ENCODE measurements at places on chromosomes 11 and 22.

DNA sequence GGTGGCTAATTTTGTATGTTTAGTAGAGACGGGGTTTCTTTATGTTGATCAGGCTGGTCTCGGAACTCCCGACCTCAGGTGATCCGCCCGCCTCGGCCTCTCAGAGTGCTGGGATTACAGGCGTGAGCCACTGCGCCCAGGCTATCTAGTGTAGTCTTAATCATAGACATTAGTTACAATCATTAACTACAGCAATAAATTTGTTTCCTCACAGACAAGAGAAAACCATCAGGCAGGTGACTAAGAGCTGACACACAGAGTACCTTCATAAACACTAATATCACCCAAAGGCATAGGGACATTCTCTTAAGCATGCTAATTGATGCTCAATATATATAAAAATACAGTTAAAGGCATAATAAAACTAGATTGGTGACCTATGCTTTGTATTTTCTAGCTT is 19.4 kb downstream of the SDHD start:
- DNase-seq = no peak

GRCh38 chr11:14417186-14417585 is 58.2 kb upstream of the RRAS2 start:
- peak; percentile 31 for DNase-seq

- DNase-seq = no peak
Measured at GRCh38 chr11:45659031-45659817, 6.2 kb downstream of the CHST1 start.

DNA sequence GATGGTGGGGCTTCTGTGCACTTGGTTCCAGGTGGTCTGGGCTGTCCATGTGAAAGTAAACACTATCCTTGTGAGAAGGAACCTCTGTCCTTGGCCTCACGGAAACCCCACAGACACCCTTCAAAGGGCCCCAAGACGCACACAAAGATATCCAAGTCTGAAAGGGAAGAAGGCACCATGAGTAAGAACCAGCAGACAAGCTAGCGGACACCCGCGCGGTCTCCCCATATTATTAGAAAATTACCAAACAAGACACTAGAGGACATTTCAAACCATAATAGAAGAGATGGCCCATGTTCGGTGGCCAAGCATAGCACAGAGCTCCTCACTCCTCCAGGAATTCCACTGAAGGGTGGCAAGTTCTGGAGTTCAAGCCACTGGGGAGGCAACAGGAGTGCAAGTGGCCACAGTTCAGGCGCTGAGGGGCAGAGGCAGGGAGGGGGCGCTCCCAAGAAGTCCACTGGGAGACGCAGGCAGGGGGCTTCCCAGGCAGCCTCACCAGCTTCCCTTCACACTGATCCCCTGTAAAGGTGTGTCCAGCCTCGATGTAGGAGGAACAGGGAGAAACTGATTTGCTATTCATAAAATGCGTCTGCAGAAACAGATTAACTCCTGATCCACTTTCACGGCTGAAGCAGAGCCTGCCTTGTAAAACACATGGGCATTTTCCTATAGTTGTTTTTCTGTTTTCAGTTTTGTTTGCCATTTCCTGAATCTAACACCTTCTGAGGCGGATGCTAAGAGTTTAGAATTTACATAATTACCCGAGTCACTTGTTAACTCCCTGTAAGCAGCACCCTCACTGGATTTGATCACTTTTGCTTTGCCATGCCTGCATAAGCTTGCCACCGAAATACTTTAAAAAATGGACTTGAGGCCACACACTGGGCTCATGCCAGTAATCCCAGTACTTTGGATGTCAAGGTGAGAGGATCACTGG is 9.1 kb upstream of the PPARA start:
- no peak for DNase-seq

DNA sequence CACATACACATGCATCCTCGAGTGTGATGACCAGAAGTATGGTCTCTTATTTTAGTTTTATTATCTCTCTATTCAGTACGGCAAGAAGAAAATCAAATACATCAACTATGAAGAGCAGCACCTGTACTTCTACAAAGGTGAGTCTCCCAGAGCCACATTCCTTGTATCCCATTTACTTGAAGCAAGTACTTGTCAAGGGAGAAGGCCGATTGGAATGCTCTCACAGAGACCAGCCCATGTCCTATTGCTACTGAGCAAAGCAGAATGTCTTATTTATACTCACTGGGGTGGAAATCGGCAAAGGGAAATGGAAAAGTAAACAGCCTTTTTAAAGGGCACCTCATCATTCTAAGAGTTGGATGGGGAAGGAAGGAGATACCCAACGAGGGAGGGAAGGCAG is 72.6 kb upstream of the OR5AK2 start:
- DNase-seq = no peak

- DNase-seq = no peak
Measured at GRCh38 chr11:103078710-103079109, 13.2 kb downstream of the DCUN1D5 start.

- DNase-seq = no peak
Measured at GRCh38 chr11:30586251-30587144, at the start of gene MPPED2. Gene MPPED2, minus strand, starts transcription at chr11:30586353. Its CDS starts 5,980 bp downstream, at chr11:30580373.

DNA sequence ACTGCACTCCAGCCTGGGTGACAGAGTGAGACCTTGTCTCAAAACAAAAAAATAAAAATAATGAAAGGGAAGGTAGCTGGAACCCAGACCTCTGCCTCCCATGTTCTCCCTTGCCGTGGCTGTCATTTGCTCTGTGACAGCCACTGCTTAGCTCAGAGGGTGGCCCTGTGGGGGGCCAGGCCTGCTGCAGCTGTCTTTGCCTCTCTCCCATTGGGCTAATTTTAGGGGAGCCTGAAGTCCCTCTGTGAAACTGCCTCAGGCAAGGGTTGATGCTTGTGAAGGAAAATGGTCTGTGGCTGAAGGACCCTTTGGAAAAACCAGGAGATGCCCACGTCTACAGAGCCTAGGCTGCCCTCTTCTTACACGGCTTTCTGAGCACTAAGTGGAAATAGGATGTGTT is 42.9 kb downstream of the C11orf91 start:
- DNase-seq = no peak

GRCh38 chr22:27456696-27457503 is 344.7 kb downstream of the MN1 start:
- peak; percentile 96 for DNase-seq

- no peak for DNase-seq
Measured at GRCh38 chr11:117453886-117454563, 126.4 kb downstream of the CEP164 start.

GRCh38 chr11:111393096-111393495 is 14.0 kb upstream of the POU2AF1 start:
- no peak for DNase-seq

DNA sequence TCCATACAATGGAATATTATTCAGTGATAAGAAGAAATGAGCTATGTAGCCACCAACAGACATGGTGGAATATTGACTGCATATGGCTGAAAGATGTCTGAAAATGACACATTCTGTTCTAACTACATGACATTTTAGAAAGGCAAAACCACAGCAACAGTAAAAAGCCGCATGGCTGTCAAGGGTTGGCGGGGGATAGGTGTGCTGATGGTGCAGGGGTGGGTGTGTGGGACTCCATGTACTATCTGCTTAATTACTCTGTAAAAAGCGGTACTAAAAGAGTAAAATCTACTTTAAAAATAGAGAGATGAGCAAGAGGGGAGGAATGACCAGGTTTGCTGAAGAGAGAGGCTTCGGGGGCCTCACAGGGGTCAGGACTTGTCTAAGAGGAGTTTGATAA is 16.7 kb upstream of the YPEL1 start:
- DNase-seq = no peak

GRCh38 chr22:20777420-20778177 is 3.7 kb downstream of the SERPIND1 start:
- peak; percentile 6 for DNase-seq

DNA sequence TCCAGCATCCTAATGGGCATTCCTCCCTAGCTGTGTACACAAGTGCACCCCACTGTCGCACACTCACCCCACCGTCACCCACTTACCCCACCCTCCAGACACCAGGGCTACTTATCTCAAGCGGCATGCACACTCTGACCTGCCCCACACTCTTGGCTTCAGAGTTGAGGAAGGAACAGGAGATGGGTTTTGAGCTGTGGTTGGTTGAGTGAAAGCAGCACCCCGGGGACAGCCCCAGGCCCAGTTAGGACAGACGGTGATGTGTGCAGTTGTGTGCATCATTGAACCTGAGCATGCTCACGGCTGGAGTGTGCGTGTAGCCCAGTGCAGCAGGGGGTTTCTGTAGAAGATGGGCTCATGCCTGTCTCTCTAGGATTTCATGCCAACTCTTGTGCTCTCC is 32.5 kb downstream of the AHNAK start:
- DNase-seq = no peak

DNA sequence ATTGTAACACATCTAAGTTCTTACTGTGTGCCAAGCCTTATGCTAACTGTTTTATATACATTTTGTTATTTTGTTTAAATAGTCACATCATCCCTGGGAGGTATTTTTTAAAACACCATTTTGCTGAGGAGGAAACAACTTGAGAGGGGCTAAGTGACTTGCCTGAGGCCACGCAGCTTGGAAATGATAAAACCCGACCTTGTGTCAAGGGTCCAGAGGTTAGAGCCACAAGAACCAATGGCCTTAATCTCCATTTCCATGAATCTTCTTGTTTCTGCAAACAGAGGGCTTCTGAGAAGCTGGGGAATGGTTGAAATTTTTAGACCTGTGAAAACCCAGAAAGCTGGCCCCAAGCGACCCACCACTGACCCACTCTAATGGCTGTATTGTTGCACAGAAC is 16.7 kb downstream of the ABTB2 start:
- no peak for DNase-seq

DNA sequence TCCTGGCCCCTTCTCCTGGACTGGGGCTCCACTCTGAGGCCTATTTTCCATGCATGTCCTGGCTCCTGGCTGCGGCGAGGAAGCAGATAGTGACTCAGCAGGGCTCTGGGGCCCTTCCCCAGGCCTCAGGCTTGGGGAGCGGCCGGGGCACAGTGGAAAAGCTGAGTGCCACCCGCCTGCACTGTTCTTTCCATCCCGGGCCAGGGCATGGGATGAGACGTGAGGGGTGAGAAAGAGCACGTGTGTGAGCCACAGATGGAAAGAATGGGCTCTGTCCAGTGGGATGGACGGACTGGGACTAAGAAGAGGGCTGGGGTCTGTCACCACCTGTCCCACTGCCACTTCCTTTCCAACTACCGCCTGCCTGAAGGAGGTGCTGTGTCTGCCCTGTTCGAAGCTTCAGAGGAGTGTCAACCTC is 12.8 kb downstream of the SLC37A2 start:
- DNase-seq = no peak

DNA sequence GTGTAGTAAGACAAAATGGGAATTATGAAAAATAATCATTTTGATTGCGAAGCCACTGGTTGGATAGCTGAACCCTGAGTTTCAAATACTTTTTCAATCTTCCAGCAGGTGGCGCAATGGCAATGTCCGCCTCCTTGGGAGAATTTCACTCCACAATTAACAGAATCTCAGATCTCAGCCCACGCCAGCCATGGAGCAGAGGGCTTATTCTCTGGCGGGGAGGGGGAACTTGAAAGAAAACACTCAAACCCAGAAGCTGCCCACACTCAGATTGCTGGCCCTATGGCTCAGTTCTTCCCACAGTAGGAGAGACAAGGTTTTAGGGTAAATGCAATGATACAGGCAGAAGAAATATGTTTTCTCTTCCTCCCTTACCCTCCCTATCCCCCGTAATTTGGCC is 38.7 kb upstream of the RCN1 start:
- peak; percentile 56 for DNase-seq

- peak; percentile 30 for DNase-seq
Measured at GRCh38 chr11:103420593-103420992, 311.4 kb downstream of the DYNC2H1 start.

GRCh38 chr11:4019891-4020290 is 74.7 kb upstream of the RRM1 start:
- DNase-seq = peak; percentile 36

DNA sequence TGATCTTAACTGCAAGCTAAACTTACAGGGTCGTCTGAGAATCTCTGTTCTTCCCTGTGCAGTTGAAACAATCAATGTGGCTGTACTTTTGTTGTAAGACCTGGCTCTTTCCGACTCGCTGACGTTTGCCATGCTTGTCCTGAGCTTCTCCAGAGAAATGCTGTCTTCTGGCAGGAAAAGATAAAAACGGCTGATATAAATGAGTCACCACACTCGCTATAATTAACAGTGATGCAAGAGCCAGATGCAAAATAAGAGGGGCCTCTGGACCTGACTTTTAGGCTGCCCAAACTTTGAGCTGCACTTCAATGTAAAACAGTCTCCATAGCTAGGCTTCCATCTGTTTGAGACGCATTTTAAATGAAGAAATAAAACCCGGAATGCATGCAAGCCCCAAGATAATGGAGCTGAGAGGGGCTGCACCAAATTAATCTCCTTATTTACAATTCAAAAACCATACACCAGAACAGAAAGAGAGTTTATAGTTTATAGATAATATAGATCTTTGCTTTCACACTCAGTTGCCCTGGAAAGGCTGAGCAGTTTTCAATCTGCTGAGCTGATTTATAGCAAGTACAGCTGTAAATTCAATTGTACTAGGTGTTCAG is 48.5 kb downstream of the WT1 start:
- DNase-seq = peak; percentile 67

- no peak for DNase-seq
Measured at GRCh38 chr11:108592591-108593213, 866 bp downstream of the EXPH5 start.

- no peak for DNase-seq
Measured at GRCh38 chr22:38035530-38035885, 21.7 kb upstream of the PICK1 start.

- DNase-seq = no peak
Measured at GRCh38 chr11:118275176-118275575, 11.1 kb upstream of the MPZL2 start.

GRCh38 chr22:29936186-29936585 is 53.2 kb downstream of the MTMR3 start:
- DNase-seq = no peak

DNA sequence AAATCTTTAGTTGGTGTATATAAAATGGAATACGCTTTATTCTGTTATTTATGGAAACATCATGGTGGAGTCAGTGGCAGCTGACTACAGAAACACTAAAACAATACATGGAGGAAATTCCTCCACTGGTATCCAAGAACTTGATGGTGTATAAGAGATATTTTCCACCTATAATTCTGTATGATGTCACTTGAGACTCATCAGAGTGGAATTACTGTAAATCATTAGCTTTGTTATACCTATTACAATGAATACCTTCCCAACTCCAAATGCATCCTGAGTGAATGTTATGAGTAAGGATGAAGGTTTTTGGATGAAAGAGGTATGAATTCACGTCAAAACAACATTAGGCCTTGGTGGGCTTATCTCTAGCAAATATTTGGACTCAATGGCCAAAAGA is 258.5 kb upstream of the SORL1-AS1 start:
- no peak for DNase-seq

- DNase-seq = no peak
Measured at GRCh38 chr11:39570526-39570925, 1888.9 kb downstream of the LRRC4C start.

DNA sequence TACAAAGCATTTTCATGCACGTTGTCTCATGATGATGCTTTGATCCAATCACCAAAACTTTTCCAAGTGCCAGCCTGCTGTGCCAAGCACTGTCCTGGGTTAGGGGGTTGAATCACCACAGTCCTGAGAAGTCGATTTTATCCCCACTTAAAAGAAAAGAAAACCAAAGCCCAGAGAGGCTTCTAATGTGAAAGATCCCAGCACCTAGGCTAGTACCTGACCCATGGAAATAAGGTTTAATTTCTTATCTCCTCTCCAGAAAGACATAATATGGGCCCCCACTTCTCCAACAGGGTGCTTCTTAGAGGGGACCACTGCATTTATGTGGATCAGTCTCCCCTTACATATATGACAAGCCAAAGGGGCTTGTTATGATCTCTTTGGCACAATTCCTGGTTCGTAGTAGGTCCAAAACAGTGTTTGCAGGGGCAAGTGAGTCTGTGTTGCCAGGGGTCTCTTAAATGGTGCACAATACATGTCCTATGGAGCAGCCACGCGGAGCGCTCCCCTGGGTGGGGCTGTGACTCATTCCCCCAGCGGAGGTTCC is 1.9 kb upstream of the BCL9L start:
- DNase-seq = no peak

Measured in fibroblast of skin of abdomen (primary cell).